ENCODE measurements at places on chromosomes 13 and 19.

DNA sequence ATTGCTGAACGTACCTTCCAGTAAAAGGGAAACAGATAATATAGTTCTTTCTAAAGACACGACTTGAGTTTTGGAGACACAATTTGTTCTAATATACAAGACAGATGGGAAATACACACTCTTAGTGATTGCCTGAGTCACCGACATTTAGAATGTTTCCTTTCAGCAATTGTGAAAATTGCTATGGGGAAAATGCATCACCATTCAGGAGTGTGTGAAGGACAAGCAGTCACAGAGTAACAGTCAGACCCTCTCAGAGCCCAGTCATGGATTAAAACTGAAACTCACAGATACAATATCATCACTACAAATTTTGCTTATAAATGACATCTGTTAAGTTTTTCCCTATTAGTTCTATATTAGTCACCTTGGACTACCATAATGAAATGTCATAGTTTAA, 286.1 kb downstream of the SPRY2 start:
- DNase-seq, result no peak

DNA sequence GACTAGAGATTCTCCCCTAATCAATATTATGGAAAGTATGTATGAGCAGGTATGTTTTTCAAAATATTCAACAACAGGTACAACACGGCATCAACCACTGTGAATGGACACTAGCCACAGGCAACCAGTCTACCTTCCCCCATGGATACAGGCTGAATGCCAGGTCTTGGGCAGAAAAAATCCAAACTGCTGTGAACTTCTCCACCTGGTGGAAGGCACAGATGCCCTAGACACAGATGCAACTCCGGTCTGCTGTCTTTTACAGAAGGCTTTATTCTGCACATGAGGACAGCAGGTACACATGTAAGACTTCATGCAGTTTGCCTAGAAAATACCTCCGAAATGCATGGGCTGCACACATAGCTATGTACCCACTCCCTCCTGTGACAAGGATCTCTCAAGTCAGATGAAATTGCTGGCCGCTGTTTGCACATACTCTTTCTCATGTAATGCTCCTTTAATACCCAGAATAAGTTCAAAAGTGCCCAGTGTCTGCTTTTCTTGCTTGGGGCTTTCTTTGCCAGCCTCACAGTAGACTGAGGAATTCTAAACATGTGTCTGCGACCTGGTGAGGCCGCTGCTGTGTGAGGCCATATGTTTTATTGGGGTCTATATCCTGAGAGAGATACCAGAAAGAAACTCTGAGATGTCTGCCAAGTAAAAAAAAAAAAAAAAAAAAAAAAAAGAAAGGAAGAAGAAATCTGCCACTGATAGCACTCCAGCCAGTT, 325.9 kb downstream of the FOXO1 start:
- DNase-seq, result no peak

DNA sequence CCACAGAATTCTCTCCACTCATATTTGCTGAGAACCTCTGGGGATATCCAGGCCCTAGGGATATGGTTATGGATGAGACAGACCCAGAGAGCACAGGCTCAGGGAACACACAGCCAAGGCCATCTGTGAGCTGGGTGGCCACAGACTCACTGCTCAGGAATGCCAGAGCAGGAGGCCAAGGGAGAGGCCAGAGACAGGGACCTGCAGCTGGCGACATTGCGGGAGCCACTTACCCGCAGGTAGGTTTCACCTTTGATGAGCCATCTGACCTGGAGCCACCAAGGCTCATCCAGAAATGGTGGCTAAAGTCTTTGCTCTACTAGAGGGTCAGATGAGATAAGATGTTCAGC, 29.4 kb downstream of the CCNE1 start:
- no peak for DNase-seq

- DNase-seq, result no peak
These were observed 29.8 kb downstream of the DPF1 start for GRCh38 chr19:38194061-38194701.

GRCh38 chr13:66443926-66444325, 786.2 kb downstream of the PCDH9 start:
- DNase-seq, result no peak

GRCh38 chr19:6761053-6761676, 6.1 kb downstream of the SH2D3A start:
- no peak for DNase-seq

DNA sequence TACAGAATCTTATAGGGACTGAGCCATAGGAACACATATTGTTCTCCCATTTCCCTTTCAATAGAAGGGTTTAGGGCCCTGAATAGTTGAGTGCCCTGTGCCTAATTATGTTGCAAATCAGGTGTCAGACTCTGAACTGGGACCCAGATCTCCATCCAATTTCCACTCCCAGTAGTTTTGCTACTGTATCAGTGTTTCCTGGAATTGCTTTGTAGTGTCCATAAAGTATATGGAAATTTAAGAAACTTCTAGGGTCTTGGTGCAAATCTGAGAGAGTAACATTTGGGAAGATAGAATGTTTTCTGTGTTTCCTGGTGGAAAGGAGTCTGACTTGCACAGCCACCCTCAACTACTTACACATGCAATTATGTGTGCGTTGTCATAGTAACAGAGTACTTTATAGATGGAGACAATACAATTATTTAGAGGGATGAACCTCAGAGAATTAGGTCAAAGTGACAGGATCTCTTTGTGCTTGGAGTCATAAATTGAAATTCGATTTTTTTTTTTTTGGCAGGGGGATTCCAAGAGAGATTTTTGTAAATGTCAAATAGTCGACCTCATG, 646 bp upstream of the SLC10A2 start:
- no peak for DNase-seq

- no peak for DNase-seq
These were observed 77.4 kb downstream of the CYSLTR2 start for GRCh38 chr13:48731001-48731658.

DNA sequence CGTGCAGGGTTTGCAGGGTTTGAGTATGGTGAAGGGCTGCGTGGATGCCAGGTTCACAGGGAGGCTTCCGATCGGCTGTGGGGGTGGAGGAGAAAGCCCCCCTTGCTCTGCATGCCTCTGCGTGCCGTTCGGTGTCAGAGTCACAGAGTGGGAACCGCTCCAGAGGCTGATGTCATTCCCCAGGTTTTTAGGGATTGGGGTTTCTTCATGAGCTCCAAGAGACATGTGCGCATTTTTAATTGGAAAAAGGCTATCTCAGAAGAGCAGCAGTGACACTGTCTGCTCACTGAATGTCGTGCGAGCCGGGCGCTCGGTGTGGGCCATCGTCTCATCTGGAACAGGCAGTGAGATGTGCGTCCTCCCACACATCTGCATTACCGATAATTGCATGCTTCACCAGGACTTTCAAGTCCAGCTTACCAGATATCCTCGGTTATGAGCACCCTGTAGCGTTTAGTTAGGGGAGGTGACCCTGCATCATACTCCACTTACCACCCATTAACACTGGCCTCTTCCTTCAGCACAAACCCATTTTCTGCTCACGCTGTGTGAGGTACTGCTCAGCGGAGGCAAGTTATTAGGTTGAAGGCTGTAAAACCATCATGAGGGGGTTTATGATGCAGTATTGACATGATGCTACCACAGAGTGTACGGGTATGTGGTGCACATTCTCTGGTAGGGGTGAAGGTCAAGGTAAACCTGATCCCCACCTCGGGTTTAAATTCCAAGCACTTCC, 1.7 kb downstream of the MCF2L start:
- no peak for DNase-seq

DNA sequence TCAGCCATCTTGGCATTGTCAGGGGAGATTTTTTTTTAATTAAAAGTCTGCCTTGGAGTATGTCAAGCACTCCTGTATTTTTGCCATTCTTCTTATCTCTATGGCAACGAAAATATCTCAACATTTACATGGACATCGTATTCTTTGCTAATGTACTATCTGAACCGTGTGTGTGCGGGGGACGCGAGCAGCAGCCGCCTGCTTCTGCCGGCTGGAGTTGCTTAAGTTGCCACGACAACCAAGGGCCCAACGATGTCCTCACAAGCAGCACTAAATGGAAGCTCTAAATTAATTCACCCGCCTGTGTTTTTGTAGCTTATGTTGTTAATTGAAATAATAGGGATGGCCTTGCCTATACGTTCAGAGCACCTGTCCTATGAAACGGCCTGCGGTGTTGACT, 309.5 kb downstream of the TEX29 start:
- no peak for DNase-seq

GRCh38 chr19:46890423-46891170, 29.8 kb downstream of the ARHGAP35 start:
- no peak for DNase-seq

DNA sequence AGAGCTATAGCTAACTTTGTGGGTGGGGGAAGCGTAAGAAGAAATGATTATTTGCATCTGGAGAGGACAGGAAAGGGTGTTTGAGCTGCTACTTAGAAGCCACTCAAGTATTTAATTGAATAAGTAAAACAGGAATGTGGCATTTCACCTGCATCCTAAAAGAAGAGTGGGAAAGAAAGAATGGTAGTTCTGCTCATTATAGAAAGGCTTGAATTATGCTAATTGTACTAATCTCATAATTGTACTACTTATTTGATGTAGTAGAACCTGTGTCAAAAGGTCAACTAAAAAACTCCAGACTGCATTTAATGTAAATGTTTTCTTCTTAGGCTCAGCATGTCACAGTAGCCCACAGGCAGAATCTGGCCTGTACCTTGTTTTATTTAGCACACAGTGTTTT, 113.6 kb downstream of the RNF17 start:
- DNase-seq, result no peak

GRCh38 chr19:6020166-6020882, 42.4 kb upstream of the RANBP3 start:
- no peak for DNase-seq

DNA sequence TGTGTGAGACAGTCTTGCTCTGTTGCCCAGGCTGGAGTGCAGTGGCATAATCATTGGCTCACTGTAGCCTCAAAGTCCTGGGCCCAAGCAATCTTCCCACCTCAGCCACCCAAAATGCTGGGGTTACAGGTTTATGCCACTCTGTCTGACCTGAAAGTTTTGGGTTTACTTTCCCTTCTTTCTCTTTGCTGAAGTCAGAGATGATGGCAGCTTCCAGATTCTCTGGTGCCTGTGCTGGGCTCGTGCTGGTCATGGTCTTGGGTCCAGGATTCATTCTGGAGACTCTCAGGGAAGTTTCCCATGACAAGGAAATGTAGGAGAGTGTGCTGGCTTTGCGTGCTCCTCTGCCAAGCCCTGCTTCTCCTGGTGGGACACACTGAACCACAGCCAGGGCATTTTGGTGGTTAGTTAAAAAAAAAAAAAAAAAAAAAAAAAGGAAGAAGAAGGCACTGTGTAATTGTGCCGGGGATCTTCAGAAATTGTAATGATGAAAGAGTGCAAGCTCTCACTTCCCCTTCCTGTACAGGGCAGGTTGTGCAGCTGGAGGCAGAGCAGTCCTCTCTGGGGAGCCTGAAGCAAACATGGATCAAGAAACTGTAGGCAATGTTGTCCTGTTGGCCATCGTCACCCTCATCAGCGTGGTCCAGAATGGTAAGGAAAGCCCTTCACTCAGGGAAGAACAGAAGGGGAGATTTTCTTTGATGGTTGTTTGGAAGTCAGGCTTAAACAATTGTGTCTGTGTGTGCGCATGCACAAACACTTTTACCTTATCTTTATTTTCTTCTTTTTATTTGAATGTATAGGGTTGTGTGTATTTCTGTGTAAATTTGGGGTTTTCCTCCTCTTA, at the start of gene ALOX5AP:
ALOX5AP (plus strand) TSS at position 519 of the 847 bp plus-strand sequence; CDS start at position 582, 63 bp downstream.
- DNase-seq, result peak; percentile 69

DNA sequence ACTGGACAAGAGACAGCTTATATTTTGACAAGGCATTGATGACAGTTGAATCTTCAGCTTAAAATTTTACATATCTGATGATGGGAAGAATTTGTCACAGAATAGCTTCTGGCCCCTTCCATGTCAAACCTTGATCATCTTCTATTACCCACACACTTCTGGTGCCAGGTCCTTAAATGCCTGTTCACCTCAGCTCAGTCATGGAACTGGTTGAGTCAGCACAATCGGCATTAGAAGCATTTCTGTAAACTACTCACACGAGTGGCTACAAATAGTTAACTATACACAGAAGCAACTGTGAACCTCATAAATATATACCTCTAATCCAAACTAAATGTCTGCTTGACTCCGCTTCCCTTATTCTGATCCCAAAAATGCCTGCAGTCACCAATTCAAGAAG, 161.2 kb downstream of the FOXO1 start:
- no peak for DNase-seq

Measured in KG1 (cell line).